ENCODE measurements at places on chromosomes 1 and 21. TPM values are rescaled to one million over a fixed set of nuclear protein-coding genes. Genes with fewer than 3 reads are reported as not detected.
A peak's percentile ranks its signal among the peaks of the same experiment; 100 is the strongest.

The KCNK2 gene
- 0.27 TPM for total RNA-seq

The HTR6 gene
- 0.57 TPM for total RNA-seq

The LCE1D gene
- not detected for total RNA-seq

The KIF26B gene
- total RNA-seq = 0.49 TPM

DNA sequence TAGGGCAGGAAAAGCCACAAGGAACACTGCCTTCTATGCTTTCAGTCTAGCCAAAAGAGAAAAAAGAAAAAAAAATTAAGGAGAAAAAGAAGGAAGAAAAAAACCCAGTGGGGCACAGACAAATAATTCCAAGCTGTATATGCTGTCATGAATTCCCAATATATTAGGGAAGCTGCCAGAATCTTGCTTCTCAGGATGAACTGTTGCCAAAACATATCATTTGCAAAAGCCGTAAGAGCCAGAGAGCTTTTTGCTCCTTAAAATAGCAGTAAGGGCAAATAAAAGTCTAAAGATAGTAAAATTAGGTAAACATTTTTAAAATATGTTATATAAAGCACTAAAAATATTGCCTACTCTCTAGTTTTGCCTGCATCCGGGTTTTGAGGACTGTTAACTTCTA, 52.1 kb downstream of the PGM1 start:
- DNase-seq = no peak

DNA sequence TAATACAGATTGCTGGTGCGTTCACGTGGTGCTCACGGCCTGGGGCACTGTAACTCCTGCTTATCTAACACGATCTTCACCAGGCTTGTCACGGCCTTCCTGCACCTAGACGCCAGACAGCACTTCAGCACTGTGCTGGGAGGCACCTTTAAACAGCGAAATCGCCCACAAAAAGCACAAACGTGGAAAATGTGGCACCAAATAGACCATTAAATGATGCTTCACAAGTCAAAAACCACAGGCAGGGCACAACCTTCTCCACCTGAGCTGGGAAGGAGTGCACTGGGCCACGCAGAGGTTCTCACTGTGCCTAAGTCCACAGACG, 20.0 kb downstream of the IBA57 start:
- DNase-seq = no peak

DNA sequence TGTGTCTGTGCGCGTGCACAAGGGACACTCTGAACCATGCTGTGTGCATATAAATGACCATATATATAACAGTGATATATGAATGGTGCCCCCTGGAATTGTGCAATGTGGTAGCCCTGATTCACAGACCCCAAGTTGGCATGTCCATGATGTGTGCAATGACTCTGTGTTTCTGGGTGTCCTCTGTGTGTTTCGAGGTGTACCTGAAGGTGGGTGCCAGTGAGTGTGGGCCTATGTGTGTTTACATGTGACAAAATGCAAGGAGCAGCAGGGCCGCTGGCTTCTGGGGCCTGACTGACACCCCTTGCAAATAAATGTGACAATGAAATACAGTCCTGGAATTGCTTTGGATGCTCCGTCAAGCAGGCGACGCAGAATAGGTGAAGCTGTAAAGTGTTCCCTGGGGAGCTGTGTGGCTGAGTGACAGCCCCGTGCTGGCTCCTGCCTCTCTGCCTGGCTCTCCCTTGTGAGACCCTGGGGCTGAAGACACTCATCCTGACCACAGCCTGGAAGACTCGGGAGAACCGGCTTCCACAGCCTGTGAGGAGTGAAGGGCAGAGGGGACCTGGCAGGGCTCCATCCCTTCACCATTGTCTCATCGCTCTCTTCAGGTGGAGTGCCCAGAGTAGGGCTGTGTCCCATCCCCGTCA, 38.2 kb upstream of the CSF3R start:
- DNase-seq = no peak

GRCh38 chr1:86499987-86500593, 31.4 kb downstream of the CLCA1 start:
- DNase-seq = peak; percentile 18

- no peak for DNase-seq
Observed at GRCh38 chr1:198622001-198622400, 16.8 kb upstream of the PTPRC start.

- no peak for DNase-seq
Observed at GRCh38 chr1:208198236-208198635, 45.9 kb downstream of the PLXNA2 start.

DNA sequence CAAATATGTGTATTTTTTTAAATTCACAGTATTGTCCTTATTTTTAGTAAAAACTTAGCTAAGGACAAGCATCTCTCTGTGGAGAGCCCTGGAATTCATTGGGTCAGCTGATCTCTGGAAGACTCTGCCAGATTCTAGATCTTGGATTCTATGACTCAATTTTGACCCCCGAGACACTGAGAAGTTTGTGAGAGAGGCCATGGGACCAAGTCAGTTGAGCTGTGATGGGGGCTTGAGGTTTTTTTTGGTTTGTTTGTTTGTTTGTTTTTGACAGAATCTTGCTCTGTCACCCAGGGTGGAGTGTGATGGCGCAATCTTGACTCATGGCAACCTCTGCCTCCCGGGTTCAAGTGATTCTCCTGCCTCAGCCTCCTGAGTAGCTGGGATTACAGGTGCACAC, 13.5 kb downstream of the SHISA4 start:
- no peak for DNase-seq

GRCh38 chr1:187408212-187409004, 579.7 kb downstream of the PLA2G4A start:
- DNase-seq = no peak

- DNase-seq = no peak
Observed at GRCh38 chr1:86235852-86236251, 79.3 kb upstream of the COL24A1 start.

DNA sequence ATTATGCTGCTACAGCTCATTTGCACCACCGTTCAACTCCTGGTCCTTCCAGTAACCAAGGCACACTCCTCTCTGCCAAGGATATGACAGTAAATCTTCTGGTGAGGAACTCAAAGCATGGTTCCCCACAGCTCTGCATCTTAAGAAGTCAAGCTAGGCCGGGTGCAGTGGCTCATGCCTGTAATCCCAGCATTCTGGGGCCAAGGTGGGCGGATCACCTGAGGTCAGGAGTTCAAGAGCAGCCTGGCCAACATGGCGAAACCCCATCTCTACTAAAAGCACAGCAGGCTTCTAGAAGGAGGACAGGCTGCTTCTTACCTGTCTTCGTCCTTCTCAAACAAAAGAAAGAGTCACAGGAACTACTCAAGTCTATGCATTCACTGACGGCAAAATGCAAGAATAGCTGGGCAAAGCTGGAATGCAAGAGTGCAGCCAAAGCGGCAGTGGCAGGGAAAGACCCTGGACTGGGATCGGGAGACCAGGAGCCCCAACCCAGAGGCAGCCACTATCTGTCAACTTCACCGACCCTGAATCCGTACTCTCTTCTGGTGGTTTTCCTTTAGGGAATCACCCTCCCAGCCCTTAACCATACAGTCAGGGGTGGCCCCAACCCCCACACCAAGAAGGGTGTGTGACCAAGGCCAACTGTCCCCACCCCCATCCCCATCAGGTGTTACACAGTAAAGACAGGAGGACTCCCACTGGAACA, 75.5 kb downstream of the NPHP4 start:
- no peak for DNase-seq

DNA sequence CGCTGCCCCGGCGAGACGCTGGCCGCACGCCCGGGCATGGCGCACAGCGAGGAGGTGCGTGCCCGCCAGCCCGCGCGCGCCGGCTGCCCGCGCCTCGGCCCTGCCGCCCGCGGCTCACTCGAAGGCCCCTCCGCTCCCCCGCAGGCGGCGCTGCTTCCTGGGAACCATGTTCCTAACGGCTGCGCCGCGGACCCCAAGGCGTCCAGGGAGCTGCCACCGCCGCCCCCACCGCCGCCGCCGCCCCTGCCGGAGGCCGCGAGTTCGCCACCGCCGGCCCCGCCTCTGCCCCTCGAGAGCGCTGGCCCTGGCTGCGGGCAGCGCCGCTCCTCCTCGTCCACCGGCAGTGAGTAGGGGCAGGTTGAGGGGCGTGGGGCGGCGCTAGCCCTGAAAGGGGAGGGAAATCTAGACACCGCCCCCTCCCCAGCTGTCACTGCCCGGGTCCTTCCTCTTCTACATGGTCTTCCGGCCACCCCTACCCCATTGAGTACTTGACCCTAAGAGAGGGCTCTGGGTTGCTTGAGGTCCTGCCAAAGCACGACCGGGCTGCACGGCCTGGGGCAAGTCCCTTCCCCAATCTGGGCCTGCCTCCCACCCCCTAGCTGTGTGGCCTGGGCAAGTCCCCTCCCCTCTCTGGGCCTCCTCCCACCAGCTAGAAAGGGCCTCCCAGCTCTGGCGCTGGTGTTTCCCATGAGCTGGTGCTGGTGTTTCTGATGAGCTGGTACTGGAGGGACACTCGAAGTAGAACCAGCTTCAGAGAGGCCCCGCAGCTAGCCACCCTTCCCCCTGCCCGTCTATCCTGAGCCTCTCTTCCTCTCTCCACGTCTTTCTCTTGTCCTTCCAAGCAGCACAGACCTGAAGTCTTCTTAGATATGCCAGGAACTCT, 17.0 kb downstream of the TNFRSF25 start:
- no peak for DNase-seq

- no peak for DNase-seq
Observed at GRCh38 chr1:92655197-92655801, 129.6 kb downstream of the EVI5 start.

DNA sequence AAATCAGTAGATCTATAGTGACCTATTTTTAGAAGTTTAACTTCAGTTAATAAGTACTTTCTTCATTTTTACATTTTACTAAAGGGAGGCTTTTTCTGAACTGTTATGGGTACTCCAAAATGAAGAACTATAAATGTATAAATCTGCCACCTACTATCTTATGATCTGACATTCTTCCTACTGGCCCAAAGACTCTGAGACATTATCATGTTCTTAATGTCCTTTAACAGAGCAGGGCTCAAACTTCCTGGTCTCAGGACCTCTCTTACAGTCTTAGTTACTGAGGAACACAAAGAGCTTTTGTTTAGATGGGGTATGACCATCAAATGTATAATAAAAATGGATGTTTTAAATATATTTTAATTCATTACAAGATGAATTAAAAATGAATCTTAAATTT, 8.9 kb downstream of the TRIM33 start:
- DNase-seq = no peak

DNA sequence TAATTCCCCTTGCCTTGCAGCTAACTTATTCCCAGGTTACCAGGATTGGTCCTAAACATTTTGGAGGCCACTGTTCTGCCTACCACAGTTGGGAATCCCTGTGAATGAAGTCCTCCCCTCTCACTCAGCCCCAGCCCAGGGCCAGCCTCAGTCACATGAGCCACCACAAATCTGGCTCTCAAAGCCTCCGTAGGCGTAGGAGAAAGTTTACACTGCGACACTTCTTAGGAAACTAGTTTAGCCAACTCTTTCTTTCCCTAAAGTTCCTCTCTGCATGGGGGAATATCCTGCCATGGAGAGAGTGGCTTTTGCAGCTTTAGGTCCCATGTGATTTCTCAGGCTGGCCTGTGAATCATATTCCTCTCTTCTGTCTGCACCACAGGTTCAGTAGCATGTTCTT, 45.7 kb upstream of the ETV3 start:
- no peak for DNase-seq

DNA sequence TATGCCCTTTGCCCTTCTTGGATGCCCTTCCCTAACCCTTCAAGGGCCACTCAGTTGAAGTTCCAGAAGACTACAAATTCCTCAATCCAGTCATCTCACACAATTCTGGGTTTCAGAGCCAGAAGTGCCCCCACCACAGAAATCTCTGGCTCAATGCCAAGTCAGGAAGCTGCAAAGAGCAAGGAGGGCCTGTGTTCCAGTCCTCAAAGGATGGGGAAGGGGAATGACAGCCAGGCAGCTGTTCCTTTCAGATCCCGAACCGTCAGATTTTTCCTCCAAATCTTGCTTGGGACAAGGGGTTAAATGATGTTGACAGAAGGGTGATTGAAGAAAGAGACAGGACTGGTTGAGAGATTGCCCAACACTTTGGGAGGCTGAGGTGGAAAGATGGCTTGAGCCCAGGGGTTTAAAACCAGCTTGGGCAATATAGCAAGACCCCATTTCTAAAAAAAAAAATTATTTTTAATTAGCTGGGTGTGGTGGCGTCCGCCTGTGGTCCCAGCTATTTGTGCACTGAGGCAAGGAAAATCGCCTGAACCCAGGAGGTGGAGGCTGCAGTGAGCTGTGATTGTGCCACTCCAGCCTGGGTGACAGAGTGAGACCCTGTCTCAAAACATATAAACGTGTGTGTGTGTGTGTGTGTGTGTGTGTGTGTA, 716 bp upstream of the HPDL start:
- DNase-seq = no peak

DNA sequence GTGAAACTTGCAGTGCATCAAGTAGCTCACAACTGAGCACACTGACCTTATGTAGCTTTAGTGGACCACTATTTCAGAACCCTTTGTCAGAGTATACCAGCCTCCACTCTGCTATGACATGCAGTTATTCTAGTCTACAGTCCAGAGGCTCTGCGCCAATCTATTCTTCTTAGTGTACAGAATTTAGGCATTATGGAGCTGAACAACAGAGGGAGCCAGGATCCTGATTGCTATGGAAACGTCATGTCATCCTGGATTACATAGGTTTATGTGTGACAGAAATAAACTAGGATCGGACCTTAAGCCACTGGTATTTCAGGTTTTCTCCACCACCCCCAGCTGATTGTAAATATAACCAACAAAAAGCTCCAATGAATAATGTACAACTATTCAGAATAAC, 48.1 kb upstream of the EEIG2 start:
- DNase-seq = no peak

- DNase-seq = no peak
Observed at GRCh38 chr21:33850985-33851384, 64.6 kb downstream of the ATP5PO start.

DNA sequence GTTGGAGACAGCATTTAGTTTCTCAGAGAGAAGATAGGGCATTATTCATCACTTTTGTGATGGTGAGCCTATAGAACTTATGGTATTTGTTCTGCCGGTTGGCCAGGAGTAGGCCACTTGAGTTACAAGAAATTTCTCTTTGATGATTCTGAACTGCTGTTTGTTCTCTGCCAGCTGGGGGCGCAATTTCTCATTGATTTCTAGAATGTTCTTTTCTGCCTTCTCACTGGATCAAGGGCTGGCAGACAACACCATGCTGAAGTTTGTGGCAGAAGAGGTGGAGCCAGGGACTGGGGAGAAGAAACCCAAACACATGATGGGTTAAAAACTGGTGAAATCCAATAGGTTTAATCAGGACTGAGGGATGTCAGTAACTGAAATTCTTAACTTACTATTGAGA, 360.6 kb downstream of the FAM72C start:
- no peak for DNase-seq

All from HCT116 (cell line).